ENCODE measurements at places on chromosomes 6 and 20. TPM values are rescaled to one million over a fixed set of nuclear protein-coding genes. Genes with fewer than 3 reads are reported as not detected.

The PTCRA gene
- not detected for total RNA-seq

The NKAIN4 gene
- not detected for total RNA-seq

The CTCFL gene
- total RNA-seq: not detected

The AURKA gene
- 110 TPM for total RNA-seq

The EYA4 gene
- total RNA-seq: not detected

The C20orf202 gene
- not detected for total RNA-seq

The FAM83C gene
- not detected for total RNA-seq

The ADGB gene
- not detected for total RNA-seq

The FGD2 gene
- total RNA-seq: 1.4 TPM

The RAE1 gene
- 47.6 TPM for total RNA-seq

The LPA gene
- not detected for total RNA-seq

The MTFR2 gene
- total RNA-seq: 29.4 TPM

The IRF4 gene
- 554 TPM for total RNA-seq

Measured in activated T-cell treated with anti-CD3 and anti-CD28 coated beads, Interleukin-2, amount 50 U/mL, for 72 hours (primary cell).